SK-N-SH (cell line): ENCODE measurements at places on chromosomes 3 and 15. TPM values are rescaled to one million over a fixed set of nuclear protein-coding genes. Genes with fewer than 3 reads are reported as not detected.

DNA sequence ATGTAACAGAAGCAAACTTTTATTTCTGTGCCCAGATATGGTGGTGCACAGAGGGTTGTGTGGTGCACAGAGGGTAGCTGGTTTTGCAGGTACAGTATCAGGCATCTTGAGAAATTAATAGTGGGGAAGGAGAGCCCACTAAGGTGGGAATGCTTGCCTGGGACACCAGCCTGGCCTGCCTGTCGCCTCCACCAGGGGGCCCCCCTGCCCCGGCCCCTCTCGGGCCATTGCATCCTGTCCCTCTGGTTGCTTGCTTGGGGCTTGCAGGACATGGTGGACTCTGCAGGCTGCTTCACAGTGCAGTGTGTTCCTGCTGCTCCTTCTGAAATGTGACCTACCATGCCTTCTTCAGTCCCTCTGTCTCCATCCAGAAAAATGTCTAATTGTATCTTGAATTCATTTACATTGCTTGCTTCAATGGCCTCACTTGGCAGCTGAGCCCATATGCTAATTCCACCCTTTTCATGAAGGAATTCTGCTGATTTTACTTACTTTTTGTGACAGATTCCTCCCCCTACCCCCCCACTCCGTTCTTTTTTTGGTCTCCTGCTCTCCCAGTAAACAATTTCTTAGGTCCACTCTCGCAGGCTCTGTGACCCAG, 73.6 kb downstream of the EEFSEC start:
- peak; percentile 77 for DNase-seq

GRCh38 chr15:71685420-71685993, 124.8 kb upstream of the NR2E3 start:
- DNase-seq: no peak

GRCh38 chr3:12620305-12620704, 43.6 kb downstream of the RAF1 start:
- no peak for DNase-seq

- peak; percentile 56 for DNase-seq
These were observed 174.8 kb downstream of the CHDH start for GRCh38 chr3:53671192-53671960.

GRCh38 chr3:20038699-20039465, 1.4 kb upstream of the KAT2B start:
- DNase-seq: no peak

- no peak for DNase-seq
These were observed 34.1 kb upstream of the HACD2 start for GRCh38 chr3:123618768-123619484.

DNA sequence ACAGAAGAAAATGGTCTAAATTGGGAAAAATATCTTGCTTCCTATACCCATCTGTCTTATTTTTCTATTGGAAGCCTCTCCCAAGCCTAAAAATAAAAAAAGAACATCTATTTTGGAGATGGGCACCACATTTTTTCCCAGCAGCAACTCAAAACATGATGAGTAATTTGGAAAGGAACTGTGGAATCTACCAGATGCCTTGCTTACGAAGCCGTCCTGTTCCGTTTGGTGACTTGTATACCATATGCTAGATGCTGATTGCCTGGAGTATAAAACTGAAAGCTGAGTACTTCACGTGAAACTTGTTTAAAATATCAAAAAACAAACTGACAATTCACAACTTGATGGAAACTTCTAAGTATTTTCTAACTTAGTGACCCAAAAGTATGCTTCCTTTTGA, 491.0 kb downstream of the ROBO2 start:
- DNase-seq: no peak

GRCh38 chr15:38864827-38865581, 300.4 kb upstream of the RASGRP1 start:
- DNase-seq: no peak

- DNase-seq: no peak
These were observed 327.0 kb downstream of the ZPLD1 start for GRCh38 chr3:102761766-102762165.

- DNase-seq: no peak
These were observed 90.4 kb downstream of the SUCLG2 start for GRCh38 chr3:67564008-67564407.

- no peak for DNase-seq
These were observed 137.0 kb downstream of the ARPP21 start for GRCh38 chr3:35776346-35776745.

GRCh38 chr3:190644766-190645165, 130.9 kb downstream of the IL1RAP start:
- no peak for DNase-seq

GRCh38 chr3:146502887-146503460, 33.6 kb upstream of the PLSCR2 start:
- DNase-seq: no peak

- no peak for DNase-seq
These were observed 26.5 kb downstream of the DAPK2 start for GRCh38 chr15:64019764-64020163.

DNA sequence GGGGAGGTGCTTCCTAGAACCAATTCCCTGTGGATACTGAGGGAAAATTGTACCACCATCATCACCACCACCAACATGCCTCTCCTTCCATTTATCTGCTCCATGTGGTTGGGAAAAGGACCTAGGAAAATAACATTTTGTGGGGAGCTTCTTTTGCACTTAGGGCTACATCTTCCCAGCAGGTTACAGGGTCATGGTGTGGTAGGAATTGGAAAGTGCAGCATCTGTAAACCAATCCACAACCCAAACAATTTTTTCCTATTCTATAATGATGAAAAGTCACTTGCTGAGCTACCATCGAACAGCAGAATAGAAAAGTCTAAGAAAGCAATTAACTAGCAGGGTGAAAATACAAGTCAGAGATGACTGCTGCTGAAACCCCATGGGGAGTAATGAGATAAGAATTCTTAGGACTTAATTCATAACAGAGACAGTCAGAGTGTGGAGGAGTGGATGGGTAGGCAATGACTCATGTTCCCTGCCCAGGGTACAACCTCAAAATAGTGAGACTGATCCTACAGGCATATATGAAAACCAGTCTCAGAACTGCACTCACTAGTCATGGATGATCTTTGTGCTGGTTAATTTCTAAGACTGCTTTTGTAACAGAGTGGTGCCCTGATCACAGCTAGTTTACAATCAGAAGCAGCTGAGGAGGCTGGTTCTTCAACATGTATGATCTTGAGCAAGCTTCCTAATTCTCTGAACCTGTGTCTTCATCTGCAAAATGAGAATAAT, 38.1 kb upstream of the LEKR1 start:
- peak; percentile 17 for DNase-seq

DNA sequence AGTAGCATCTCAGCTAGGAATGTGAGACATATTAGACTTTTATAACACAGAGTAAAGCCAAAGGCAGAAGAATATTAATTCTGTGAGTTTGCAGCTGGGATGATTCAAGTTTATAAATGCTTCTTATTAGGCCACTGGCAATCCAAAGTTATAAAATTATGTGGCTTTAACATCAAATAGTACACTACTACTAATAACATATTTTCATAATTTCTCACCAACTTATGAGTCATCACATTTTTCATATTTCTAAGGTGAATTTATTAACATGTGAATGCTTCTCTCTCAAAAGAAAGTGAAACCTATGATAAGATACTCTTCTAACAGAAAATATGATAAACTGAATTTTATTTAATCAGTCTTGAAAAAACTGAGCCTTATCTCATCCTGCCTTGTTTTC, 1348.2 kb upstream of the ALCAM start:
- DNase-seq: no peak

GRCh38 chr3:58471025-58471887, 20.6 kb upstream of the KCTD6 start:
- DNase-seq: no peak

DNA sequence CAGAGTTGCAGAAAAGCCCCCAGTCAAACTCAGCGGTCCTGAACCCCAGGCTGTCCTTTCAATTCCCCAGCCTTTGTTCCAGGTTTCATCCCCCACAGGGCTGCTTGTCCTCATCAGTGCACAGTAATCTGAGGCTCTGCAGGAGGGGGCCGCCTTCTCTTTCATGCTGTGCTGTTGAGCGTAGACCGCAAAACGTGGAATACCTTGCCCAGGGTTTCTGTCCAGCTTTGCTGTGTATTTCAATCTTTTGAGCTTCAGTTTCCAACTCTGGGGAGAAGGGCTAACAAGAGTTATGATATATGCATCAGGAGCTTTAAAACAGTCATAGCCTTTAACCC, 64.8 kb downstream of the FAM43A start:
- no peak for DNase-seq

GRCh38 chr3:19931180-19931692, 2.8 kb downstream of the EFHB start:
- no peak for DNase-seq

GRCh38 chr3:29169451-29169850, 111.4 kb upstream of the RBMS3 start:
- peak; percentile 18 for DNase-seq

- DNase-seq: no peak
These were observed 28.3 kb downstream of the MKRN2 start for GRCh38 chr3:12585181-12585580.

GRCh38 chr15:74343127-74343796, 24.2 kb downstream of the CYP11A1 start:
- no peak for DNase-seq

DNA sequence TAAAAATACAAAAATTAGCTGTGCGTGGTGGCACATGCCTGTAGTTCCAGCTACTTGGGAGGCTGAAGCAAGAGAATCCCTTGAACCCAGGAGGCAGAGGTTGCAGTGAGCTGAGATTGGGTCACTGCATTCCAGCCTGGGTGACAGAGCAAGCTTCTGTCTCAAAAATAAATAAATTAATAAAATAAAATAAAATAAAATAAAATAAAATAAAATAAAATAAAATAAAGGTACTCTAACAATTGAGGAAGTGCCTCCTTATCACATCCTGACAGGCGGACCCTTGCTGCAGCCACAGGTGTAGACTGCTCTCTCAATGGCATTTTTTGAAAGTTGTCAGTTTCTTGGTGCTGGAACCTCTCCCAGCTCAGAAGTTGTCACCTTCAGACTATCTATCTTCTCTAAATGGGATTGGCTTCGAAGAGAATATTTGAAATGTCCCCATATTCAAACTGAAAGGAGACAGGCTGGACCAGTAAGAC, 304.1 kb downstream of the RORA start:
- no peak for DNase-seq

- no peak for DNase-seq
These were observed 76.4 kb upstream of the SLC4A7 start for GRCh38 chr3:27560484-27561056.

COLQ gene
- polyA plus RNA-seq: 1.5 and 1.9 TPM in 2 replicates

DUOXA2 gene
- polyA plus RNA-seq: not detected in 2 replicates

UBAP1L gene
- 1.8 and 1.9 TPM in 2 replicates for polyA plus RNA-seq

LHFPL4 gene
- polyA plus RNA-seq: 0.39 and 0.91 TPM in 2 replicates

CD200R1 gene
- 0.02 and 0.03 TPM in 2 replicates for polyA plus RNA-seq
